ENCODE measurements at places on chromosomes 13 and 19.

GRCh38 chr13:78680115-78680561 lies 21.2 kb upstream of the OBI1 start:
- no peak for DNase-seq

DNA sequence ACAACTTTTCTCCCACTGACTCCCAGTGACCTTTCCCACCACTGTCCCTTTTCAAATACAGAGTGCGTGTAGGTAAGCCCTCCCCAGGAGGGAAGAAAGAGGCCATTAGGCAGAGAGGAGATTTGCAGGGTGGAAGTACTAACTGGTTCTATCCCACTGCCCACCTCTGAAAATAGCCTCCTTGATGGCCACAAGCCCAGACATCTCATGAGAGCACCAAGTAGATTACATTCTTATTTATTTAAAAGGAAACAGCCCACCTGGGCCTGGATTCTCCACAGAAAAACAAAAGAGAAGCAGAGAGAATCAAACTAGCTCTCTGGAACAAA lies 445.3 kb downstream of the FOXO1 start:
- DNase-seq, result no peak

- DNase-seq, result no peak
Observed at GRCh38 chr13:45811891-45812694, 39.5 kb downstream of the SIAH3 start.

- DNase-seq, result no peak
Observed at GRCh38 chr19:38162094-38162493, 61.9 kb downstream of the DPF1 start.

DNA sequence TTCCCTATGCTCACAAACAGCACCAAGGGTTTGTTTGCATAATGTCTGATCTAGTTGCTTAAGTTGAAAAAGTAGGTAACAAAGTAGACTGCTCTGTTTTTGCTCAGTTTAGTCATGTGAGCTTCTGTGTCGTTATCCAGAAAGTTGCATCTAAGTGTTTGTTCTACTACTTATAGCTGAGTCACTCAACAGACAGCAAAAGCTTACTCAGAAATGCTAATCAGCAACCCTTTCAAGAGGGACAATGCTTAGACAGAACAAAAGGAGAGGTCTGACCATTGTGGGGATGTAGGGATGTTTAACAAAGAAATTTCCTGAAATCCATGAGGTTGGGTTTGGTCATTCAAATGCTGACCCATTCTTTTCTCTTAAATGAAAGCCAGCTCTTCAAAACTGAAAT lies 106.4 kb downstream of the ATP8A2 start:
- DNase-seq, result no peak

- no peak for DNase-seq
Observed at GRCh38 chr13:80083853-80084676, 256.9 kb downstream of the SPRY2 start.

- no peak for DNase-seq
Observed at GRCh38 chr19:14146789-14147216, 10.4 kb upstream of the ASF1B start.

DNA sequence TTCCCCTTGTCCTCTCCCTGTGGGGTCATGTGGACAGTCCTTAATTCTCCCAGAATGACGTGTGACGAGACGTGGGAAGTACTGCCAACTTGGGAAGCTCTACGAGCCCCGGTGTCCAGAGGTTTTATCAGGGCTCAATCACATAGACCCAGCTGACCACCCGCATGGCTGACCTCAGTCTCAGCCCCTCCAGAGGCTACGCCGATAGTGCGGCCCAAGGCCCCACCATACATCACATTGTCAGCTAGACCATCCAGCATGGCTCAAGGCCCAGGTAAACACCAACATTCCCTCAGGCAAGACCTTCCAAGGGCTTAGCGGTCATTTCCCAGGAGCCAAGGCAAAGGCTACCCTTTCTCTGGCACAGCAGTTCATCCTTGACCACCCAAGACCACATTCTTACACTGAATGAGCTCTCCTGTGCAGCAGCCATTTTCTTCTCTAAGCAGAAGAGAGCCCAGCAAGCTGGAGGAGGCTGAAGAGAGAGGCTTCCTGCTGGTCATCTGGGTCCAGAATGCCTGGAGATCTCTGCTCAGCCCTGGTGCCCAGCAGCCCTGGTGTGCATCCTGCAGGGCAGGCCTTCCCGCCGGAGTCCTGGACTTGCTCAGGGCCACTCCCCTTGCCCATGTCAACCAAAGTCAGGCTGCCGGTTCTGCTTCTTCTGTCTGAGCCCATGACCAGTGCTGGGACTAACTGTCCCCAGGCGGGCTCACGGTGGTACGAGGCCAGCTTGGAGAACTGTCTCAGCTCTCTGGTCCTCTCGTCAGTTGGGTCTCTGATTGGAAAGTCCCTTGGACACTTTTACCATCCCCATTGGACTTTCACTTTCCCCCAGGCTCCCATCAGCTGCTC lies 7.9 kb upstream of the F10 start:
- no peak for DNase-seq

DNA sequence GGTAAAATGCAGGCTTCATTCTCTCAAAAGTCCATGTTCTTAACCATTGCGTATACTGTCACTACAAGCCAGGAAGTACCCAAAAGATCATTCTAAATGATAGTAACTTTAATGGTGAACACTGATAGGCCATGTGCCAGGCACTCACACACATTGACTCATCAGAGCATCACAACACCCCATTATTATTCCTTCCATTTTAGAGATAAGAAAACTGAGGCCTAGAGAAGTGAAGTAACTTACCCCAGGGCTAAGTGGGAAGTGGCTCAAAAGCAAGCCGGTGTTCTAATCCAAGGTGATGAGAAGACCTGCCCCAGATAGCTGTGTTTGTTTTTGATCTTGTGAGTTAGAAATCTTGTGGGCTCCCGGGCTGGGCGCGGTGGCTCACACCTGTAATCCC lies 1.4 kb upstream of the PHLDB3 start:
- DNase-seq, result no peak

- DNase-seq, result no peak
Observed at GRCh38 chr13:48194379-48194754, 38.6 kb upstream of the ITM2B start.

DNA sequence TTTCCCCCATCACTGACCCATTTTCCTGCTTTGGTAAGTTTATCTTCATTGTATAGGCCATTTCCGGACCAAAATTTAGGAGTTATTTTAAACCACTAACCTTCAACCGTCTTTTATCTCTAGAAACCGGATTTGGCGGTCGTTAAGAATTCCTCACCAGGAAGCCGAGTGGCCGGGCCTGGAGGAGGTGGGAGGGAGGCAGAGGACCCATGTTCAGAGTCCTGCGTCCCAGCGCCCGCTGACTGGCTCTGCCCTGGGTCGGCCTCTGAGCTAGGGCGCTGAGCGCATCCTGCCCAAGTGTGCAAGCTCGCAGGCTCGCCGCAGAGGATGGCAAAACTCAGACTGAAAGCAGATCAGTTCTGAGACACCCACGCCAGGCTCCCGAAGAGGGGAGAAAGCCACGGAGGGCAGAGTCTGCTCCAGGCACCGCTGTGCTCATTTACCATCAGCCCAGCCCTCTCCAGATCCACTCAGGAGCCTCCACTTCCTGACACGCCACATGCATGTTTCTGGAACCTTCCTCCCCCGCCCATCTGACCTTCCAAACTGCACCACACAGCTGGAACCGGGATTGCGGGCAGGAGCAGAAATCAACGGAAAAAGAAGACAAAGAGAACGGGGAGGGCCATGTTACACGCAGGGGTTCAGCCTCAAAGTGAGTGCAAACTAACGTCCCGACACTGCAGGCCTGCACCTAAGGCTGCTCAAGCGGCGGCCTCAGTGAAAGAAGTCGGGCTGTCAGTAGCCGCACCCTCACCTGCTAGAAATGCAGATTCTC lies 8.3 kb downstream of the COL4A1 start:
- peak; percentile 21 for DNase-seq

GRCh38 chr19:17243830-17244617 lies 1.7 kb downstream of the NR2F6 start:
- DNase-seq, result no peak

GRCh38 chr13:40986101-40986856 lies 32.8 kb downstream of the ELF1 start:
- DNase-seq, result no peak

All from activated CD4-positive, alpha-beta memory T cell treated with anti-CD3 and anti-CD28 coated beads, Interleukin-2, amount 10 ng/mL, durations not matched to agents 7 days and 5 days (primary cell).